ENCODE measurements at places on chromosomes 1 and 21. TPM values are rescaled to one million over a fixed set of nuclear protein-coding genes. Genes with fewer than 3 reads are reported as not detected.

PTPN14 gene
- total RNA-seq = 114 TPM

TLR5 gene
- 0.17 TPM for total RNA-seq

TNFRSF18 gene
- 0.50 TPM for total RNA-seq

MTARC2 gene
- total RNA-seq = 10.8 TPM

SMG5 gene
- 58.5 TPM for total RNA-seq

SLAMF1 gene
- total RNA-seq = not detected

Data from renal cortical epithelial cell (primary cell).